ENCODE measurements at places on chromosomes 7 and 10. TPM values are rescaled to one million over a fixed set of nuclear protein-coding genes. Genes with fewer than 3 reads are reported as not detected.

GRCh38 chr10:71748671-71749191, 24.6 kb downstream of the VSIR start:
- DNase-seq: peak; percentile 94

SAMD9L gene
- total RNA-seq: 109 TPM

CRHR2 gene
- not detected for total RNA-seq

GRCh38 chr10:70656489-70656888, 15.8 kb upstream of the ADAMTS14 start:
- peak; percentile 46 for DNase-seq

- no peak for DNase-seq
Measured at GRCh38 chr7:101278461-101279292, 33.8 kb upstream of the FIS1 start.

CYP26C1 gene
- 0.11 TPM for total RNA-seq

CCL24 gene
- not detected for total RNA-seq

DNA sequence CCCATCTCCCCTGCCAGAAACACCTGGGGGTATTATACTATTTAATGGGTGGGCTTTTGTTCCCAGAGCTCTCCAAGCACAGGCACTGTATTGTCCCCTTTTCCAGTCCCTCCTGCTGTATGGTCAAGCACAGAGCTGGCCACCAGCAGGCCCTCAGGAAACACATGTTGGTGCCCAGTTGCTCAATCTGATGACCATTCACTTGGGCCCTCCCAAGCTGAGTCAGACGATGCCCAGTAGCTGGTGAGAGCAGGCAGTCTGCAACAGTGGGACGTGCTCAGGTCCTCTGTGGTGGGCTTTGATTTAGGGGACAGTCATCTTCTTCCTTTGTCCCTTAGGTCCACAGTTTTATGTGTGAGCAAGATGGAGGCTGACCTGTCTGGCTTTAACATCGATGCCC, 11.8 kb downstream of the SFXN2 start:
- DNase-seq: no peak

GRCh38 chr10:35433851-35434426, 97.6 kb downstream of the CCNY start:
- DNase-seq: no peak

DNA sequence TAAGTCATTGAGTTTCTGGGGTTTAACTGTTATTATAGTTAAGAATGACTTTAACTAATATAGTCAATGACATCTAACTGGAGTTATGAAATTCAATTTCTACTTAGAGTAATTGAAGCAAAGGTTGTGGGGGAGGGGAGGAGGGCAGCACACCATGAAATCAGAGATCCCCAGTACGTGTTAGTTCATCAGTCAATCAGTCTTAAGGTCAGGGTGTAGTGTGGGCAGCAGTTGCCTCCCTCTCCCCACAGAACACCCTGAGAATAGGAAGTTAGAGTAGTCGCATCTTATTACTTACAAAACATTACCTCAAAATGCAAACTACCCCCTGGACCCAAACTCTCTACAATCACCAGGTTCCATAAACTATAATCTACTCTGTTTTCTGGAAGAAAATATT, 7.0 kb upstream of the HPS1 start:
- DNase-seq: no peak

ACTR3C gene
- total RNA-seq: 4.6 TPM

WDFY4 gene
- total RNA-seq: 0.37 TPM

TRUB1 gene
- 13.4 TPM for total RNA-seq

DNA sequence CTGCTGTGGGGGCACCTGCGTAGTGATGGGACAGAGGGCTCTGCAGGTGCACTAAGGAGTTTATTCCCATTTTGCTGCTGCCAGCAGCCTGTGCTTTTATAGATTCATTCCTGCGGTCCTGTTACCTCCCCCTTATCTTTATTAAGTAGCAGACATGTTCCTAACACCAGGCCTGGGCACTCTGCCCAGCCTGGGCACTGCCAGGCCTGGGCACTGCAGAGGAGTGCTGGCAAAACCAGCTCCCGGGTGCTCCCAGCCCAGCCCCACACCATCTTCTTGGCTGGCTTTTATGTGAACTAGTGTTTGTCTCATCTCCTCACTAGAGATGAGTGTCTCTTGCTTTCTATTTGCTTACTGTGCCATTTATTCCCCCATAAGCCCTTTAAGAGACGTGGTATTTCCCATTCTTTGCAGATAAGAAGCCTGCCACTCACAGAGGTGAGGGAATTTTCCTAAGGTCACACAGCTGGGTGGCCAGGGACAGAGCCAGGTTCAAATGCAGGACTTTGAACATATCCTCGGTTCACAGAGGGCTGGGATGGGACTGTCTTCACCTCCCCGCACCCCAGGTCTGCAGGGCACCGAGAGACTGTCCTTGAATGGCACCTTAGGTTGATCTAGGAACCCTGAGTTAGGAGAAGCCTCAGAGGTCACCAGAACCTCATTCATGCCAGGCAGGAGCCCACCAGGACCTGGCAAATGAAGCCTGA, 14.6 kb upstream of the DRGX start:
- no peak for DNase-seq

DNA sequence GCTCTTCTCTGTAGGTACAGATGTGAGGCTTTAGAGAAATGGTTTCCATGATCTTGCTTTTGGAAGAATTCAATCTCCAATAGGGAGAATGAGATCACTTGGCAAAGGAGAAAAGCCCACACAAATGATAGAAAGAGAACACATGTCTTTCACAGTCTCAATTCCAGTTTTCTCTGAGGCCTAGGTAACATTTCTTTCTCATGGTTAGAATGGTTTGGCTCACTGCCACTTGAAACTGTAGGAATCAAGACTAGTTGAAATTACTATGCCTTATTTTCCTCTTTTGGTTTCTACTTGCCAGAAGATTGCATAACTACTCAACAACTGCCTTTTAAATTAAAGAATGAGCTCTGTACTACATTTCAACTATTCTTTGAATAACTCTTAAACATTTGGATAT, 276.5 kb upstream of the TEX47 start:
- no peak for DNase-seq

FMC1 gene
- total RNA-seq: 6.4 TPM

LIPK gene
- total RNA-seq: not detected

DNA sequence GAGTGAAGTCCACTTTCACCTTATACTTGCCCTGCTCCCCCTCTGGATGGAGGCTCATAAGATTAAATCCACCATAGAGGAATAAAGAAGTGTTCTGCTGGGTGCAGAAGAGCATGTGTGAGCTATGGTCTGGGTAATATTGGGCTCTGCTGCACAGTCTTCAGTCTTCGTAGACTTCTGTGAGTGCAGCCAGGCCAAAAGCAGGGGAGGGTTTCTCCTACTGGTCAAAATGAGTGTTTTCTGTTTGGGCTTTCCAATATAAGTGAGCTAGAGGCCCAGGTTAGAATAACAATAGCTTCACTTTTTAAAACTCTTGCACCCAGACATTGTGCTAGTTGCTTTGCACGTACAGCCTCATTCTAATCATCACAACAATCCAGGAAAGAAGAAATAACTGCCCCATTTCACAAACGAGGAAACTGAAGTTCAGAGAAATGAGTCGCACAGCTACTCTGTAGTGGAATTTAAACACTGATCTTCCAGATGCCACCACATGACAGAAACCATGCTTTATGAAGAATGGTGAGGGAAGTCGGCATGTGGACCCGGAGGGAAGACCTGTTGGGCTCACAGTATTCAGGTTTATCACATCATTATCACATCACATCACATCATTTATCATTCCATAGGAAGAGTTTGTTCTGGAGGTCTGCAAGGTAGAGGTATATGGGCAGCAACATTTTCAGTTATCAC, 23.8 kb upstream of the MSMB start:
- DNase-seq: no peak

NKX2-3 gene
- total RNA-seq: not detected

KCND2 gene
- total RNA-seq: not detected

ANKRD2 gene
- total RNA-seq: 0.26 TPM

- DNase-seq: no peak
Measured at GRCh38 chr10:52741851-52742250, 30.7 kb downstream of the MBL2 start.

TLX1 gene
- total RNA-seq: not detected

SNX8 gene
- total RNA-seq: 35.8 TPM

WASL gene
- total RNA-seq: 7.5 TPM

- DNase-seq: no peak
Measured at GRCh38 chr7:155237297-155237696, 60.4 kb upstream of the INSIG1 start.

POT1 gene
- total RNA-seq: 30.4 TPM

PRPS1L1 gene
- not detected for total RNA-seq

DNA sequence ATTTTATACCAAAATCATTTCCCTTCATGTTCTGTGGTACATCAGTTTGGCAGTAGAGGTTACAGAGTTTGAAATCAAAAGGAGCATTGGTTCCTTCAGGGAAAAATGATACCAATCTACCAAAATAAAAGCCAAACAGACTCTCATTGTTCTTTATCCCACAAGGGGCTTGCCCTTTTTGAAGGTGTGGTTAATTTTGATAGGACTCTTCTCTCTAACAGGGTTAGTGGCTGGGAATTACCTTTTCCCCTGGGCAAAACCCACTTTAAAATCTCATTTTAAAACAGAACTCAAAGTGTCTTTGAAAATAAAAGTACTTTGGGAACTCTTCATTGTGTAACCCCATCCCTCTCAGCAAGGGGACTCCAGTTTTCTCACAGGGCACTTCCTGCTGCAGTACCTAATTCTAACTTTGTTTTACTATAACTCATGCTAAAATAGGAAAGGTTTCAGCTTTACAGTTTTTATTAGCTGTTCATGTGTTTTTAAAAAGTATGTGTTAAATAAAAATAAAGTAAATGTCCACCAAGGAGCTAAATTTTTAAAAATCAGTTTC, 30.6 kb downstream of the SMNDC1 start:
- no peak for DNase-seq

CXCL12 gene
- not detected for total RNA-seq

DNA sequence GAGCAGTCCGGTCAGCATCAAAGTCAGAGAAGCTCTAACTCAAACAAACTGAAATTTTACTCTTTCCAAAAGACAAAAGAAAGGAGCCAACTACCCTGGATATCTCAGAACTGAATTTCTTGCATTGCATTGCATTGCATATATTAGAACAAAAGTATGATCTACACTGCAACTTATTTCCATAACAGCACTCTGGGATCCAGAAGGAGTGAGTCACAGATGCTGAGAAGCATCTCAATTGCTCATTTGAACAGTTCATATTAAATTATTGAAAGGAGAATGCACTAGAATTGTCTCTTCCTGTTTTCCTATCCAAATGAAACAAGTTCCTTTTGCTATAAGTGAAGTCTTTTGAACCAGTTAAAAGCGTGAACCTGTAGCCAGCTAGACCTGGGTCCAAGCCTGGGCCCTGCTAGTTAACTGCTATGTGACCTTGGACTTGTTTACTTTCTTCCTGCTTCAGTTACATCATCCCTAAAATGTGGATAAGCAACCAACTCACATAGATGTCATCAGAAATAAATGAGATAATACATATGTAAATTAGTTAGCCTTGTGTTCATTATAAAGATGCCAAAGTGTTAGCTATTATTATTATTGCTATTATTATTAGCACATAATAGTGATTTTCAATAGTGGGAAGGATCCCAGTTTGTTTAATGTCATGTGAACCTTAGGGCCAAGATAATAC, 184.1 kb downstream of the CREB5 start:
- no peak for DNase-seq

DNA sequence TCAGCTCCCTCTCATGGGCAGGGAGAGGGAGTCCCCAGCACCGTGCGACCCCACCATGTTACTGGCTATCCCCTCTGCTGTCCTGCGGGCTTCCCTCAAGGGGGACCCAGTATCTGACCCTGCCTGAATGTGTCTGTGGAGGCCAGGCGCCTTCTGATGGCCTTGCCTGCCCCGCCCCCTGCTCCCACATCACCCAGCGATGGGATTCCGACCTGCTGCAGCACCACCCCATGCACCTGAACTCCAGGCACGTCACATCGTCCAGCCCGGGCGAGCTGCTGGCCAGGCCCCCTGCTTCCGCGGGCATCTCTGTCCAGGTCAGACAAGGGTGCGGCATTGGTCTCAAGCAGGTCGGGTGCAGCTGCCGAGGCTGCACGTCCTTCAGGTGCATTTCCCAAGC, 19.0 kb downstream of the LRRC27 start:
- no peak for DNase-seq

GRCh38 chr7:139044813-139045794, 9.3 kb upstream of the ZC3HAV1L start:
- peak; percentile 63 for DNase-seq

HGF gene
- not detected for total RNA-seq

GRCh38 chr10:125928928-125929585, 32.7 kb downstream of the FANK1 start:
- no peak for DNase-seq

CFAP43 gene
- total RNA-seq: not detected

DNA sequence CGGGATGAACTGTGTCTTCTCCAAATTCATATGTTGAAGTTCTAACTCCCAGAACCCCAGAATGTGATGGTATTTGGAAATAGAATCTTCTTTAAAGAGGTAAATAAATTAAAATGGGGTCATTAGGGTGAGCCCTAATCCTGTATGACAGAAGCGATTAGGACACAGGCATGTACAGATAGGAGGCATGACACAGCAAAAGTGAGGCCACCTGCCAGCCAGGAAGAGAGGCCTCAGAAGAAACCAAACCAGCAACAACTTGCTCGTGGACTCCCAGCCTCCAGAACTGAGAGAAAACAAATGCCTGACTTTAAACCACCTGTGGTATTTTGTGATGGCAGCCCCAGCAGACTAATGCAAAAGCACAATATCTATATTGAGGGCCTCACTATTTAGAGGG, 214.3 kb downstream of the NEBL start:
- no peak for DNase-seq

GDI2 gene
- total RNA-seq: 237 TPM

GPR26 gene
- not detected for total RNA-seq

- no peak for DNase-seq
Measured at GRCh38 chr7:8500286-8500685, 66.9 kb downstream of the NXPH1 start.

DNA sequence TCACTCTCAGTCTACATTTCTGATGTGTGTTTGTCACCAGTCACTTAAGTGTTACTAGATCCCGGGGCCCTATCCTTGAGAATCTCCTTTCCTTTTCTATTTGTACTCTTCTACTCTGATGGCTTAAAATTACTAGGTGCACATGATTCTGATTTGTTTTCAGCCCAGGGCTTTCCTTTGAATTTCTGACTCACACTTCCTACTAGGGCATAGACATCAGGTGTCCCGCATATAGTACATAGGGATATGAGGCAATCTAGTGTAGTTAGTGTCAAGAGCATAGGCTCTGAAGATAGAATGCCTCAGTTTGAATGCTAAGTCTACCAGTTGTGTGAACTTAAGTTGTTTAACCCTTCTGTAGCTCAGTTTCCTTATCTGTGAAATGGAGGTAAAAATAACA, 49.4 kb upstream of the LRRN3 start:
- no peak for DNase-seq

PTPRN2 gene
- total RNA-seq: 7.0 TPM

GRCh38 chr10:5570007-5570655, 45.4 kb downstream of the CALML3 start:
- no peak for DNase-seq

DNA sequence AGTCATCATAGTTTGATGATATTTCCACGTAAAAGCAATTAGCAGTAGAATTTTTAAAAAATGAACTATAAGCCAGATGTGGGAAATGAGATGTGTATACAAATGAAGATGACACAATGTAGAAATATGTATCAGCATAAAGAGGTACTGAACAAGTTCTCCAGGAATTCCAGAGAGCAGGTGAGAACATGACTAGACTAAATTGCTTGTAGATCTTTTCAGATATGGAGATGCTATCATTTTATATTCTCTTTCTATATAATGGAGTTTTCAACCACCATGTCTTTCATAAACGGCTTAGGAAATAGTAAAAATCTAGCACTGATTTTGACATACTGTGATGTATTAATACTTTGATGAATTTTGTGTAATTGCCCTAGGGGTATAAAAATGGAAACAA, 130.9 kb downstream of the SEMA3D start:
- no peak for DNase-seq

GRCh38 chr10:103584216-103585010, 90.9 kb downstream of the NEURL1 start:
- peak; percentile 80 for DNase-seq
